Urinary bladder (tissue), 4 donors: ENCODE measurements at places on chromosomes 12 and 14. TPM values are rescaled to one million over a fixed set of nuclear protein-coding genes. Genes with fewer than 3 reads are reported as not detected.

Gene EIF2S3B
- 1.1 TPM for total RNA-seq

Gene DACT1
- 83.9 TPM for total RNA-seq

DNA sequence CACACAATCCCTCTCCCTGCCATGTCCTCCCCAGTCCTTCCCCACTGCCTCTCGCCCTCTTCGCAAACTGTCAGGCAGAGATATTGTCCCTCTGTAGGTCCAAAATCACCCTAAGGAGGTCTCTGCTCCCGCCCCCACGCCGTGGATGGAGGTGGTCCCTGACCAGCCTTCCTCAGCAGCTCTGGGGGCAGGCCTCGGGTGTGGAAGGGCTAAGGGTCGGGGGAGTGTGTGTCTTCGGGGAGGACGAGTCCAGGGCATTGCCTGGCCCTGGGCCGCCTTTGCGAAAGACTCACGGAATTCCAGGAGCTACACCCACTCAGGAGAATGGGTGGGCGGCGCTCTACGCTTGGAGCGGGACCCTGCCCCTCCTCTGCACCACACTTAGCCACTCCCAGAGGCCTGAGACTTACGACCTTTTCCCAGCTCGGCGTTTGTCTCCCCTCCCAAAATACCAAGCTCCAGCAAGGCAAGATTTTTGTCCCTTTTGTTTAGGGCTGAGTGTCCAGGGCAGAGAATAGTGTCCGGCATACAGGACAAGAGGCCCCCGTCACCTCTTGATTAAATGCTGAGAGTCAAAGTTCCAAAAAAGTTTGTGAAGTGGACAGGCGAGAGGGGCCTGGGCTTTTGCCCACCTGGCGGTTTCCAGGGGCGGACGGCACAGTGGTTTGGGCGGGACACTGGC lies 881 bp downstream of the PYGL start:
- no peak for DNase-seq

- no peak for DNase-seq
These were observed 12.9 kb upstream of the EPYC start for GRCh38 chr12:91017511-91018263.

- DNase-seq: no peak
These were observed 17.9 kb upstream of the DHRS7 start for GRCh38 chr14:60183138-60183537.

- DNase-seq: no peak
These were observed 25.4 kb downstream of the FAM222A start for GRCh38 chr12:109738878-109739665.

- DNase-seq: no peak
These were observed 53.6 kb upstream of the TRAF3 start for GRCh38 chr14:102723650-102724049.

DNA sequence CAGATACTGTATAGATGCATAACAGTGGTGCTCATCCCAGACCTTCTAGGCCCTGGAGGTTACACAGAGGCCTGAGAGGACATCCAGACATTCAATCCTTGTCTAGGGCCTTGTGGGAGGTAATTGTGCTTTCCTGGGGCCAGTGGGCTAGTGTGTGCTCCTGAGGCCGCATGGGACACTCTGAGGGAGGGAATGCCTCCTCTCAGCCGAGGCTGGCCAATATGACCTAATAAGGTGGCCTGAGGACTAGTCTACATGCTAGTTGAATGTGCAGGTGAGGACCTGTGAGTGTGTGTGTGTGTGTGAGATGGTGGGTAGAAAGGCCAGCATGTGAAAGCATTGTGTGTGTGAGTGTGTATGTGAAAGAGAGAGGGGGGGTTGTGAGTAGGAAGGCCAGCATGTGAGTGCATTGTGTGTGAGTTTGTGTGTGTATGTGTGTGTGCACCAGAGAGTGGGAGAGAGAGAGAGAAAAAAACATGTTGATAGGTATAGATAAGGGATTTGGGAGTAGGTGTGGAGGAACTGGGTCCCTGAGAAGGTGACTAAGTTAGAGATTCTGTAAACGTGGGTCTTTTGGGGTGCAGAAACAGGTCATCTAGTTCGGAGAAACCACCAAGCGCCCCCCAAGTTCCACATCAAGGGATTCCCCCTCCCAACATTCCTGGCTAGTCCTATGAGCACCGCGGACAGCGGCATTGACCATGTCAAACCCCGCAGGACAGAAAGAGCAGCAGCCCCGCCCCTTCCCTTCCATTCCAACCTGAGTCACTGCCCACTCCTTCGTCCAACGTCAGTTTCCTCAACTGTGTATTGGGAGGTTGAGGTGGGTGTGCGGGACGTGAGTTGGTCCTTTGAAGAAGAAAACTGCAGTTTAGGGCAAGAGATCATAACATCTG lies 9.7 kb upstream of the KRT81 start:
- DNase-seq: no peak
